Right renal pelvis (tissue), 4 donors: ENCODE measurements at places on chromosomes 13 and 19.

DNA sequence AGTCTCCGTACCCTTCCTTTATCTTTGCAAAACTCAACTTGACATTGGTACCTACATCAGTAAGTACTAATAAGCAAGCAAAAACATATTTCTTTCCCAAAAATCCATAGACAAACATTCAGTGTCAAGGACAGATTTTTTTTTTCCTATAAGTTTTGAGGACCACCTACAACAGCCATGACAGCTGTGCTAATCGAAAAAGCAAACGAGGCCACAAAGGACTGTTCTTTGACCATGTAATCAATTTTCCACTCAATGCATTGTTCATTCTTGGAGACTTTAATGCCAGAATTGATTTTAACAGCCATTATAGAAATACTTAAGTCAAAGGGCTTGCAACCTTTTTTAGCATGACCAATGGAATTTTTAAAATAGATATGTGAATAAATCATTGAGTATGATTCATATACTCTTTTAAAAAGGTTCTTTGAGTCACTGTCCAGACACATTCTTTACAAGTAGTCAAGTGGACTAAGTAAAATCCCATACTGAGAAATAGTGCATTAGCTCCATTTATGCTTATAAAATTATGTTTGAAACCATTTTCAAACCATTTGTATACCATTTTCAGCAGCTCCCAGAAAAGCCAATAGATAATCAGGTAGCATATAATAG is 323.9 kb downstream of the MZT1 start:
- no peak for DNase-seq

- no peak for DNase-seq
Measured at GRCh38 chr13:65530688-65531087, 1699.4 kb downstream of the PCDH9 start.

DNA sequence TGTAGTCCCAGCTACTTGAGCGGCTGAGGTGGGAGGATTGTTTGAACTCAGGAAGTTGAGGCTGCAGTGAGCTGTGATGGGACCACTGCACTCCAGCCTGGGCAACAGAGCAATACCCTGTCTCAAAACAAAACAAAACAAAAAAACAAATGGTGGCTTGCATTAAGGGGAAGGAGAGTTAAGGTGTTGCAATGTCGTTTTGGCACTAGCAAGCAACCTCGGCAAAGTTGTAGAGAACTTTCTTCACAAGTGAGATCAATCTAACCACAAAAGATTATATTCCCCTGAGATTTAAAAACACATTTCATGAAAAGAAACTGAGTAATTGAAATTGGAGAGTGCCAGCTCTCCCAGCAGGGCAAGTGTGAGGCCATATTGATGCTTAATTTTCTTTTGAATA is 153.7 kb downstream of the KLF5 start:
- DNase-seq, result no peak

DNA sequence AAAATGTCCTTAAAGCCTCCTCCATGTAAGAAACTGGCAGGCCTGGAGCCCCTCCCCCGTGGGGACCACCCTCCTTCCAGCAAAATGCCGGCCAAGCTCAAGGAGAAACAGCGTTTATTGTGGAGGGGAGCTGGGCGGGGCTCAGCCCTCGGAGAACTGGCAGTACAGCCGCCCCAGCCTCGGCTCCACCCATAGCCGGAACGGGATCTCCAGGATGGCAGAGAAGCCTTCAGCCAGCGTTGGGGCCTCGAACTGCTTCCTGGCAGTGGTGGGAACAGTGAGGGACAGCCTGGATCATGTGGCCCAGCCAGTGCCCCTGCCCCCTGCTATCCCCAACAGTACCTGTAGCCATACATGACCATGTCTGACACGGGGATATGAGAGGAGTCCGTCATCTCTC is 6.3 kb downstream of the PNKP start:
- DNase-seq, result no peak

GRCh38 chr19:14434543-14435319 is 1.6 kb downstream of the PKN1 start:
- DNase-seq, result peak; percentile 10

DNA sequence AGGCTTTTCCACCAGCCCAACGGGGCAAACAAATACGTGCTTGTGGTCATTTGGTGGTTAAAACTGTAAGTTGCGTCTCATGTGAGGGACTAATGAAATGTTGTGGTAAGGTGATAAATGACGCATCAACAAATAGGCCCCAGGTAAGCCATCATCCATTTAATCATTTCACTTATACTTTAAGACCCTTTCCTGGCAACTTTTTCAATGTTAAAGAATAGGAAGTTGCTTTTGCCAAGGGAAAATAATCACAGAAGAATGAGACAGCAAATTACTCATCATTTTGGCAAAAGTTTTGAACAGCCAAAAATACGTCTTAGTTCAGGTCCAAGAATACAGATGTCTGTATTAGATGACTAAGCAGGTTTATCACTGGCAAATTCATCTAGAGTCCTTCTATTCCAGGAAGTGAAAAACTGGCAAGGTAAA is 660.4 kb downstream of the SLITRK1 start:
- DNase-seq, result no peak

DNA sequence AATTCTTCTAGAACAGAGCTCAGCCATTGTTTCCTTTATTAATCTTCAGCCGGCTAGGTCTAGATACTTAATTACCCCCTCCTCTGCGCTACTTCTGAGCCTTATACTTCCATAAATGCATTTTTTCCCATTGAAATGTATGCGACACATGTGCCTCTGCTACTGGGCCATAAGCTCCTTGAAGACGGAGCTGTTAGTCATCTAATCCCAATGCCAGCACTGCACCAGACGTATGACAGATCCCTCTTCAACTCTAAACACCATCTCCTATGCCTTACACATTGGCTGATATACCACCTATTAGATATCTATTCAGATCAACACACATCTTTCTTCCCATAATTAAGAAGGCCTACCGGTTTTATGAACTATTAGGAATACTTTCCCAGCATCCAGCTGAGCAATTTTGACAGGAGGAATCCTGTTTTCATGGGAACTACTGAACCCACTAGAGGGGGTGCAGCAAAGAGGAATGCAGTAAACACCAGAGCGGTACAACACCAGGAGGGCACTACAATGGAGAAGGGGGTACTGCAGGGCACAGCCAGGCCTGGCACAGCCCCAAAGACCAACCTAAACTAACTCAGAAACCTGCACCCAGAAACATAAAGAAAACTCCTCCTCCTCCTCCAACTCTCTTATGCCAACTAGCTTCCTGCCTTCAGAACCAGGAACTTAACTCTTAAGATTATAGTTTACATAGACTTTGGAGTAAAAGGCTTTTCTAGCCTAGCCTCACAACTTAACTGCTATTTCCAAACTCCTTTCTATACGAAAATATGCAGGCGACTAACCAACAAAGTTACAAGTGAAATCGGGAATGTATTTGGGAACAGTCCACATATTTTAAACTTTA is 18.7 kb downstream of the STK24 start:
- no peak for DNase-seq

DNA sequence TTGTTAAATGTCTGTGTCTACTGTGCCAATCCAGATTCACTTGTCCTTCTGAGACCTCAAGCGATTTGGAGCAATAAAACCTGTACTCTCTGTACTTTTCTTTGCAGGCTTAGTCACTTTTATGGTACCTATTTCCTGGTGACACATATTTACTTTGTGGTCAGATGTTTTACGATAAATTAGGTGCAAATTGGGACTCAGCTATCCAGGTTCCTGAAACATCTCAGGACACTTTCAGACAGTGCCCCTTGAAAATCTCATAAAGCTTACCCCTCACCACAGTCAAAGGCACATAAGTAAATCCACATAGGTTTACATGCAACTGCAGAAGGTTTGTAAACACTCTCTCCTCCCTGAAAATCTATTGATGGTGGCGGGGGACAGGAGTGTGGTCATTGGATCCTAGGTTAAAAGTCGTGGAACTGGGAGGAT is 438.8 kb downstream of the EFNB2 start:
- DNase-seq, result no peak

- DNase-seq, result no peak
Measured at GRCh38 chr13:51363625-51364024, 24.1 kb downstream of the SERPINE3 start.

DNA sequence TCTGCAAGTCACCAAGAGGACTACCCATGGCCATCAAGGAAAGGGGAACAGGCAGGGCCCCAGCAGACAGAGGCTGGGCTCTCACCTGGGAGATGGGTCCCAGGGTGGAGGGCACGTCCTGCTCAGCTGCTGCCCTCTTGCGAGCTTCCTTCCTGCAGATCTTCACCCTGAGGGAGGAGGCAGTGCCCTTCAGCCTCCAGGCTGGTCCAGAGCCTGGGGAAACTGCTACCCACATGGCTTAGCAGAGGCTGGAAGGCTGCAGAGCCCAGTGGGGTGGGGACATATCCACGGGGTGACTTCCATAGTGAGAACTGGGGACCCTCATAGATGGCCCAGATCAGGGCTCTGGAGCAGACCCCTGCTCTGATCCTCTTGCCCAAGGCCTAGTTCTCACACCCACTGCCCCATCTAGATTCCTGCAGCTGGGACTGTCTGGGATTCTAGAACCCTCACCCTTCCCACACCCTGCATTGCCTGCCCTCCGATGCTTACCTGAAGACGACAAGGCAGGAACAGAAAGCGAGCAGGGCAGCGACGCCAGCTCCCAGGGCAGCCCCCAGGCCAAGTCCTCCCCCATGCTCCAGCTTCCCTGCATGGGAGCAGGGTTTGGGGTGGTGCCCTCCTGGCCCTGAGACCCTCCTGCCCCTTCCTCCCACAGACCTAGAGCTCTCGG is 9.0 kb downstream of the SIGLEC11 start:
- DNase-seq, result no peak

GRCh38 chr13:95676105-95676761 is 706 bp upstream of the DNAJC3 start:
- DNase-seq, result no peak

DNA sequence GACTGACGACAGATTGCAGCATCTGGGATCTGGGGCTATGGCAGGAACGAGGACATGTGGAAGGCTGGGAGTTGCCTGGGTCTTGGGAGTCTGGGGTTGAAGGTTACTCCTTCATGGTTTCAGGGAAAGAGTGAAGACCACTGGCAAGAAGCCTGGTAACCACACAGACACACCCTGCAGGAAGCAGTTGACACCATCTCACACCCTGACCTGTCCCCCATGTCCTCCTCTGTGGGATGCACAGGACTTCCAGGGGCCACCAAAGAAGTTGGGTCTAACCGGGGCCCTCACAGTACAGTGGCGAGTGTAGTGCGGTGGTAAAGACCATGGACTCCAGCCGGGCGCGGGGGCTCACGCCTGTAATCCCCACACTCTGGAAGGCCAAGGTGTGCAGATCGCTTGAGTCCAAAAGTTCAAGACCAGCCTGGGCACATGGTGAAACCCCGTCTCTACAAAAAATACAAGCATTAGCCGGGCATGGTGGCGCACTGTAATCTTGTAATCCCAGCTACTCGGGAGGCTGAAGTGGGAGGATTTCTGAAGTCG is 10.6 kb upstream of the FFAR2 start:
- no peak for DNase-seq

DNA sequence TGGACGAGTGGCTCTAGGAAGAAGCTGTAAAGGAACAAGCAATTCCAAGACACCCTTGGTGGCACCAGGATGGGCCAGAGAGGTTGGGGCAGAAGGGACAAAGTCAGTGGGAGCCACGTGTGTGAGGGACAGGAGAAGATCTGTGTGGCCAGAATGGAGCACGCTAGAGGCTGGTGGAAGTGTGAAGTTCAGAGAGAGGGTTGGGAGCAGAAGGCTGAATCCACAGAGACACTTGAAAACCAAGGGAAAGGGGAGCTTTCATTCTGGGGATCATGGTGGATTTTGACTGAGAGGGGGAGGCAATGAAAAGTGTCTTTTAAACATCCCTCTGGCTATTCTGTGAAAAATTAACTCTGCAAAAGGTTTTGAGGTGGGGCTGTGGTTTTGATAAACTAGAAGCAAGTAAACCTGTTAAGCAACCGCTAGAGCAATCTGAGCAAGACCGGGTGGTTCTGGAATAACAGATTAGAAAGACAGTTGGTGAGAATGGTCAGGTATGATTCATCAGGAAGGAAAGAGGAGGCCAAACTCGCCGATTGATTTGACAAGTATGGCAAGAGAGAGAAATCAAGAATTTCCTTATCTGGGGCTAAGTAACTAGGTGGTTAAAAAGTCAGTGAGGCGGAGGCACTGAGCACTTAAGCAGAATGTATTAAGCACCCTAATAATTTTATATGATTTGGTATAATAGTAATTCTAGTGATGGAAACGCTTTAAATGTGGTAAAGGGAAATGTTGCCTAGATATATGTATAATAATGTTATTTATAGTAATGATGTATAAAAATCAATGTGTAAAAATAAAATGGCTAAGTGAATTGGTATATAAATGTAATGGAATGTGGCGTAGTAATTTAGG is 140.0 kb downstream of the MYO16 start:
- DNase-seq, result no peak

- no peak for DNase-seq
Measured at GRCh38 chr19:16096280-16096855, 15.3 kb upstream of the RAB8A start.

DNA sequence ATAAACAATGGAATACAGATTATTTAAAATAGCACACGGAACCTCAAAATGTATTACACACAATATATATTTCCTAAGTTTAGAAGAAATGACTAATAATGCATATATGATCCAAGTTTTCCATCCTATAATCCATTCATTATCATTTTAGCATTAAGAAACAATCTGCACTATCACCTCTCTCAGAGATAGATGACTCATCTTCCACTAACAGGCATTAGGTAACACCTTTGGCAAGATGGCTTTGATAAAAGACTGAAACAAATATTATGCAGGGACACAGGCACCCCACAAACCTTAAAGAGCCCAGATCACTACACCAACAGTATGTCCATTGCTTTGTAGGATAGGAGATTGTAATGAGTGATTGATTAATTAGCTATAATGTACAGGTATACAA is 4.1 kb downstream of the ENOX1 start:
- DNase-seq, result no peak

DNA sequence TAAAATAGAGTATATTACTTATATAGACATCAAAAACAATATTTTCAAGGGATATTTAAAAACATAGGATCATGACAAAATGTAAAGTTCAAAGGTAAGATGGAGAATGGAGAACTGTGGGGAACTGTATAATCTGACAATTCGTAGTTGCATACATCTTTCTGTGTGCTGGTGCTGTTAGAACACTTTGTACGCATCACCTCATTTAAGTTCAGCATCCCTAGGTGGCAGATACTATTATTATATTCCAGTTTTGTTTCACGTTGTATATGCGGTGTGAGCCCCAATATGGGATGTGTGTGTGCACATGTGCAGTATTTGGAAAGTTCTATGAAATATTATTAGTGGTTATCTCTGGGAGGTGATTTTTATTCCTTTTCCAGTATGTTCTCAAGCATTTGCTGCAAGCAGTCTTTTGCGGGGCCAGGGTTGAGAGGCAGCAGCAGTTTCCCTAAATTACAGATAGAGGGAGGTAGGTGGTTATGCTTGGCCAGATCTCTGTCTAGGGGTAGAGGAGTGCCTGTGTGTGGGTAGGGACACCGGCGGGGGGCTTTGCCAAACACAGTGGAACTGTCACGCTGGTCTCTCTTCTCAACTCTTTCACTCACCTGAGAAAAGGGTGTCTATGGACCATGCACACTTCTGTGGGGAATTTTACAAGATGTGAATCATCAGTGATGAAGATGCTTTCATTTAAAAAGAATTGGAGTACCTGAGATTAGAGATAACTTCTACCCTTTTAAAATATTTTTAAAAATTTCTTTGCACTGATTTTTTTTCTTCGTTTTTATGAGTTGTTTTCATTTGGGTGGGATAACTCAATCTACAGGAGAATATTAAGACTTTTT is 55.6 kb upstream of the ALOX5AP start:
- DNase-seq, result no peak
